ENCODE measurements at places on chromosomes 6 and 20. TPM values are rescaled to one million over a fixed set of nuclear protein-coding genes. Genes with fewer than 3 reads are reported as not detected.

CAGE1 gene
- total RNA-seq, result under 0.01 TPM

CCN5 gene
- 8.8 TPM for total RNA-seq

PBOV1 gene
- not detected for total RNA-seq

RAE1 gene
- 40.1 TPM for total RNA-seq

DAAM2 gene
- total RNA-seq, result 4.7 TPM

TUBB1 gene
- not detected for total RNA-seq

SMIM29 gene
- 16.7 TPM for total RNA-seq

CST5 gene
- not detected for total RNA-seq

EFCAB8 gene
- total RNA-seq, result under 0.01 TPM

OR2J3 gene
- not detected for total RNA-seq

SLC24A3 gene
- total RNA-seq, result not detected

FHL5 gene
- total RNA-seq, result not detected

COL19A1 gene
- 0.16 TPM for total RNA-seq

HLA-DRB5 gene
- not detected for total RNA-seq

ZSCAN9 gene
- total RNA-seq, result 9.5 TPM

GMEB2 gene
- total RNA-seq, result 6.5 TPM

KCNG1 gene
- total RNA-seq, result 5.5 TPM

SLC13A3 gene
- total RNA-seq, result 2.2 TPM

ETV7 gene
- total RNA-seq, result 0.47 TPM

SLC35D3 gene
- total RNA-seq, result not detected

DNAH8 gene
- under 0.01 TPM for total RNA-seq

OR2H1 gene
- total RNA-seq, result not detected

VSX1 gene
- not detected for total RNA-seq

ZSCAN23 gene
- 6.1 TPM for total RNA-seq

GSTA1 gene
- total RNA-seq, result not detected

BEND3 gene
- total RNA-seq, result 0.47 TPM

RAB44 gene
- under 0.01 TPM for total RNA-seq

RNF182 gene
- total RNA-seq, result 0.34 TPM

TRAPPC3L gene
- total RNA-seq, result 0.09 TPM

Measured in bronchial smooth muscle cell (primary cell).